NCI-H1092 treated with DMSO at 0.1 percent for 48 hours (cell line): ENCODE measurements at places on chromosomes 16 and 17.

GRCh38 chr17:67637901-67638641, 79.7 kb upstream of the NOL11 start:
- DNase-seq: no peak

DNA sequence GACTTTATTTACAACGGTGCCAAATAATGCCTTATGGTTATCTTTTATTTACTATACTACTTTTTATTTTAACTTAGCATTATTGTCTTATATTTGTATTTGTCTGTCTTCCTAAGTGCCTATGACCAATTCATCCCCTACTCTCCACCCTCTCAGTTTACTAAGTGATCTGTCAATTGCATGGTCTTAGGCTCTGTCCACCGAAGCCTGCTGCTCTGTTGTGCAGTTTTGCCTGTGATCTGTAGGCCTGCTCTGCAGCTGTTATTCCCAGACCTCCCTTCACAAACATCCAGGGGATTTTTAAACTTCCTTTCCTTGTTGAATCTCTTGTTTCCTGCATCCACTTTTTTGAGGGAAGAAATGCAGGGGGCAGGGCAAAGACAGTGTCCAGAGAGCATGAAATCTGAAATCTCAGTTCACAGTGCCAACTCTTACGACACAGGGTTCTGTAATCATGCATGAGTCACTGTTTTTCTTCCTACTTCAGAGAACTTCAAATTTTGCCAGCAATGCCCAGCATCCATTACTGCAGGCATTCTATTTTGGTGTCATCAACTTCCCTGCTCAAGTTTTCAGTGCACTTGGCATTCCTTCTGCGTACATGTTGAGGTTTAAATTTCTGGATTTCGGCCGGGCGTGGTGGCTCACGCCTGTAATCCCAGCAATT, 11.4 kb downstream of the SLFN5 start:
- no peak for DNase-seq

- DNase-seq: peak; percentile 8
Observed at GRCh38 chr17:75908201-75908600, 3.5 kb upstream of the MRPL38 start.

- DNase-seq: no peak
Observed at GRCh38 chr17:60151355-60151754, 1.6 kb downstream of the CA4 start.

GRCh38 chr16:16116841-16117240, 106.5 kb downstream of the ABCC6 start:
- no peak for DNase-seq

DNA sequence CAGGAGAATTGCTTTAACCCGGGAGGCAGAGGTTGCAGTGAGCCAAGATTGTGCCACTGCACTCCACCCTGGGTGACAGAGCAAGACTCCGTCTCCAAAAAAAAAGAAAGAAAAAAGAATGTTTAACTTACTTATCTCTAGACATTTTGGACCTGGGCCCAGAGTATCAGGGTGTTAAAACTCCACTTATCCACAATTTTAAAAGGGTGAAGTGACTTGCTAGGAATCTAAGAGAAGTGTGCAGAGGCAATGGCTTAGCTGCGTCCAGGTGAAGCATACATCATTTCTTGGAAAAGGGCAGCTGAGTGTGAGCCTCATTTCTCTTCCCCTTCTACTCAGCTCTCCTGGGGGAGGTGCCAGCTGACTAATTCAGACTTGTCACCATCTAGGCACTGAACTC, 25.1 kb downstream of the ALDH3A2 start:
- no peak for DNase-seq

- no peak for DNase-seq
Observed at GRCh38 chr16:70548936-70549335, 25.3 kb downstream of the SF3B3 start.

- DNase-seq: no peak
Observed at GRCh38 chr16:1277617-1278282, 21.9 kb downstream of the TPSD1 start.

GRCh38 chr17:4900231-4901107, 1.1 kb downstream of the C17orf107 start:
- DNase-seq: no peak

DNA sequence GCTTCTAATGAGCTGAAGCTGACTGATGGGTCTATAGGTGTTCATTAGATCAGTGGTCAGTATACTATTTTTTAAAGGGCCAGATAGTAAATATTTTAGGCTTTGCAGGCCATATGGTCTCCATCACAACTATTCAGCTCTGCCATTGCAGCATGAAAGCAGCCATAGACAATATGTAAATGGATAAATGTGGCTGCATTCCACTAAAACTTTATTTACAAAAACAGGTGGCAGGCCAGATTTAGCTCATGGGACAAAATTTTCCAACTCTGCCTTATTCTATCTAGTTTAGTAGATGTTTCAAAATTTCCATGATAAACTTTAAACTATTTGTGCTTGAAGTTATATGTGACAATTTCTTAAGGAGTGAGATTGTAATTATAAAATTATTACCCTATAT, 339.3 kb downstream of the ABCC12 start:
- no peak for DNase-seq

GRCh38 chr16:4370570-4371356, 885 bp upstream of the VASN start:
- no peak for DNase-seq

- DNase-seq: no peak
Observed at GRCh38 chr16:64534180-64534780, 587.6 kb downstream of the CDH11 start.

DNA sequence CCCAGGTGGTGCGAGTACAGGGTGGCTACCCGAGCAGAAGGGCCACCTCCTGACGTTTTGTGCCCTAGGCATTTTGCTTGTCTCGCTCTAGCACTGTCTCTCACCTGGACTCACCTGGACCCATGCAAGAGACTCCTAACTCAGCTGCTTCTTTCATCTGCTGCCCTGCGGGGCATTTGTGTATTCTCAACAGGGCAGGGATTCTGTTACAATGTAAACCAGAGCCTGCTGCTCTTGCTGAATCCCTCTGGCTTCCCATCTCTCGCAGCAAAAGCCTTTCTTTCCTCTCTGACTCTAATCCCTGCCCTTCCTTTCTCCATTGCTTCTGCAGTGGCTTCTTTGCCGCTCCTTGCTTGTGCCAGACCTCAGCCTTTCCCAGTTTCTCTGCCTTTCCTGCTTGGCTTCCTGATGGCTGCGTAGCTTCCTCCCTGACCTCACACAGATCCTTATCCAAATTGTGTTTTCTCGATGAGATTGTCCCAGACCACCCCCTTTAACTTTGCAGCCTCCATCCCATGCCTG, 10.2 kb downstream of the ARSG start:
- peak; percentile 65 for DNase-seq

- DNase-seq: no peak
Observed at GRCh38 chr17:68356949-68357455, 65.7 kb downstream of the ARSG start.

DNA sequence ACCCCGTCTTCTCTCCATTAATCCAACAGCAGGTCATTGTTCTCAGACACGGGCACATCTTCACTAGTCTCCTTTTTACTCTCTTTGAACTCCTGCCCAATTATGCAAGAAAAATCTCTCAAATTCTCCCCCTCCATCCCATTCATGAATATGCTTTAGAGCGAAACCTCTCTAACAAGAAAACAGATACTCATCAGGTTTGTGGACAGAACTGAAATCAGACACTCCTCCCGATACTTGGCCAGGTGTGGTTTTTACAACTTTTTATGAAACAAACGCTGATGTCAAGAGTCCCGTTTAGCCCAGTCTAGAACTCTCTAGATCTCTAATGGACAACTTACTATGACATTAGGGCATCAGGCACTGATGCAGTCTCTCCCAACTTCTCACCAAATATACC, 40.9 kb downstream of the PIK3R5 start:
- no peak for DNase-seq

DNA sequence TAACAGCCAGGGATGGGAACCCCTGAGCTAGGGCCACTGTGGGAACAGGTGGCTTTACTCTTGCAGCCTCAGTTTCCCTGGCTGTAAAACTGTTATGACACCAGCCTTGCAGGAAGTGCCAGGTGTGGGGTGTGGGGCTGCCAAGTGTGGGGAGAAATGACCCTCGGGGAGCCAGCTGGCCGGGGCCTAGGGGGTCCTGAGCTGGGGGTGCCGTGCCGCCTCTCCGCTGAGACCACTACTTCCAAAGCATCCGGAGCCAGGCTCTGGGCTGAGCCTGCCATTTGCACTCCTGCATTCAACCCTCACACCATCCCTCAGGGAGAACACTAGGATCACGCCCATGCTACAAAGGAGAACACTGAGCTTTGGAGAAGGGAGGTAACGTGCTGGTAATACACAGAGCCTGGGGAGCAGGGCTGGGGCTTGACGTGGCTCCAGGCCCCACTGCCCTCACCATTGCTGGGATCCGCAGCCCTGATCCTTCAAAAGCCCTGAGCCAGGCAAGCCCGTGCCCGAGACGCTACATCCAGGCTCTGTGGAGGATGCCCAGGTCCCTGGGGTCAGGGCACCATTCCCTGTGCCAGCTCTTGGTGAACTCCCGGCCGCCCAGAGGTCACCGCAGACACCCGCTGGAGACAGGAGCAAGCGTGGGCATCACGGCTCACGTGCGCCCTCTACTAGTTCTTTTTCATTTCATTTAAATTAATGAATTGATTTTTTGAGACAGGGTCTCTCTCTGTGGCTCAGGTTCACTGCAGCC, 28.8 kb upstream of the GINS2 start:
- peak; percentile 77 for DNase-seq

GRCh38 chr17:60043846-60044245, 34.9 kb downstream of the HEATR6 start:
- no peak for DNase-seq

DNA sequence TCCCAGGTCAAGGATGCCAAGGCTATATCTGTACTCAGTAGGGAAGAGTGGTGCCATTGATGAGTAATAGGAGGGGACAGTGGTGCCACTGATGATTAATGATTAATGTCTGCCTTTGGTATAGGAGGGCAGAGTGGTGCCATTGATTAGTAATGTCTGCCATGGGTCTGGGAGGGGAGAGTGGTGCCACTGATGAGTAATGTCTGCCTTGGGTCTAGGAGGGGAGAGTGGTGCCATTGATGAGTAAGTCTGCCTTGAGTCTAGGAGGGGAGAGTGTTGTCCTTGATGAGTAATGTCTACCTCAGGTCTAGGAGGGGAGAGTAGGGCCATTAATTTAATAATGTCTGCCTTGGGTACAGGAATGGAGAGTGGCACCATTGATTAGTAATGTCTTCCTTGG, 507.8 kb upstream of the EEF2KMT start:
- no peak for DNase-seq

DNA sequence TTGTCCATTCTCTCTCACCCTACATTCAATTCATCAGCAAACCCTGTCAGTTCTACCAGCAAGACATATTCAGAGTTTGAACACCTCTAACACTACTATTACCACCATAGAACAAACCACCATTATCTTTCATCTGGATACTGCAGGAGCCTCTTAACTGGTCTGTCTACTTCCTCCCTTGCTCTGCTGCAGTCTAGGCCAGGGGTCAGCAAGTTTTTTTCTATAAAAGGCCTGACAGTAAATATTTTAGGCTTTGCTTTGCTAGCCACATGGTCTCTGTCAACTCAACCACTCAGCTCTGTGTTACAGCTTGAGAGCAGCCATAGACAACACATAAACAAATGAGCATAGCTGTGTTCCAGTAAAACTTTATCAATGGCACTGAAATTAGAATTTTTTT, 13.8 kb downstream of the KCTD19 start:
- DNase-seq: no peak

DNA sequence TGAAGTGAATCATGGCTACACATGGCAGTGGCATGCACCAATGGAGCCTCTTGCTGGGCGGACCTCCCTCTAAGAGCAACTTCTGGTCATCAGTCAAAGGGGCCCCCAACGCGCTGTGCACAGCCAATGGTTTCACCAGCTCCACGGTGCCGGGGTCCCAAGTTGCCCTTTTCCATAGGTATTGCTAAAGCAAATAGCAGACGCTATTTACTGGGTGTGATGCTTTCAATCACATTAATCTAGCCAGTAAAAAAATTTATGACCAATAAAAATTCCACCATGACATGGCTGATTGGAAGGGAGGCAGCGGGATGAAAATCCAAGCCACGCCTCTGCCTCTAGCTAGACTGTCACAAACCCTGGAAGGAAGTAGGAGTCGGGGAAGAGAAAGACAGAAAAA, 680.3 kb upstream of the SOX9 start:
- DNase-seq: no peak

- no peak for DNase-seq
Observed at GRCh38 chr17:4751932-4752331, 12.2 kb upstream of the CXCL16 start.

- no peak for DNase-seq
Observed at GRCh38 chr17:76090517-76091129, 11.6 kb downstream of the ZACN start.

- peak; percentile 65 for DNase-seq
Observed at GRCh38 chr17:75877752-75878173, 618 bp downstream of the TRIM47 start.

- DNase-seq: no peak
Observed at GRCh38 chr17:7555320-7555948, 3.1 kb upstream of the TNFSF13 start.

GRCh38 chr17:48672340-48672739, 46.2 kb upstream of the HOXB9 start:
- DNase-seq: no peak
